ENCODE measurements at places on chromosomes 2 and 18.

- DNase-seq, result no peak
Observed at GRCh38 chr2:177393203-177393755, 706 bp downstream of the AGPS start.

- no peak for DNase-seq
Observed at GRCh38 chr18:54444319-54444914, 86.7 kb downstream of the C18orf54 start.

DNA sequence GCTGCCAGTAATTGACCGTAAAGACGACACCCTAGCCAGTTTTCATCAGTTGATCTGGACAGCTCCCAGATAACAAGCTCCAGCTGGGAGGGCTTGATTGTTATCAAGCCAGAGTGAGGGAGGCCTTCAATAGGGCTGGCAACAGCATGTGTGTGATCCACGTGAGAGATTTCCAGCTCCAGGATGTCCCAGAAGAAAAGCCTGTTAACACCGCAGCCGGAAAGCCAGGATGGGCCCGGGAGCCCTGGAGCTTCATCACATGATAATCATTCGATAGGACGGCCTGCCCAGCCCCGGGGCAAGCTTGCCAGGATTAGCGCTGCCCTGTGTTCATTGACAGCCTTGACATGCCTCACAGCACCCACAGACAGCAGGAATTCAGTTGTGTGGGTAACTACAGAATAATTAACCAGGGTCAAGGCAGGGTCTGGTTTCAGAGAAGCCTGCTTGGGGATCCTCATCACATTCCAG, 182.5 kb downstream of the C1D start:
- no peak for DNase-seq

- DNase-seq, result no peak
Observed at GRCh38 chr18:13259701-13260100, 41.1 kb downstream of the LDLRAD4 start.

- DNase-seq, result no peak
Observed at GRCh38 chr18:54749291-54749690, 79.0 kb upstream of the RAB27B start.

DNA sequence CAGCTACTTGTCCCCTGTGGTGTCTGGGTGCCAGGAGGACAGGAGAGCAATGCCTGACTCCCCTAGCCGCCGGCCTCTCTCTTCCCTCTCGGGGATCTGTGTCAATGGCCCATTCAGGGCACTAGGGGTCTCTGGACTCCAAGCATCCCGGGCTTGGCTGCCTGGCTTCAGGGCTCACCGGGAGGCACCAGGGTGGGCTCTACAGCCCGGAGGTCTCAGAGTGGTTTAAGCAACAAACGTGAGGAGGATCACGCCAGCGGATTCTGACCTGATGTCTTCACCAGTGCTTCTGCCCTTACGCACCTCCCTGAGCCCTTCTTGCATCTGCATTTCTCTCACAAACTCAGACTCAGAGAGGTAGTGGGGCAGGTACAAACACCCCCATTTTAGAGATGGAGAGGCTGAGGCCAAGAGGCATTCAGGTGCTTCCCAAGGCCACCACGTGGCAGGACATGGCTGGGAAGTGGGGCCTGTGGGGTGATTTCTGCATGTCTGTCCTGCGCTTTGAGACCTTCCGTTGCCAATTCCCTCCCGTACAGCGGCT, 243.0 kb downstream of the CELF4 start:
- DNase-seq, result no peak

DNA sequence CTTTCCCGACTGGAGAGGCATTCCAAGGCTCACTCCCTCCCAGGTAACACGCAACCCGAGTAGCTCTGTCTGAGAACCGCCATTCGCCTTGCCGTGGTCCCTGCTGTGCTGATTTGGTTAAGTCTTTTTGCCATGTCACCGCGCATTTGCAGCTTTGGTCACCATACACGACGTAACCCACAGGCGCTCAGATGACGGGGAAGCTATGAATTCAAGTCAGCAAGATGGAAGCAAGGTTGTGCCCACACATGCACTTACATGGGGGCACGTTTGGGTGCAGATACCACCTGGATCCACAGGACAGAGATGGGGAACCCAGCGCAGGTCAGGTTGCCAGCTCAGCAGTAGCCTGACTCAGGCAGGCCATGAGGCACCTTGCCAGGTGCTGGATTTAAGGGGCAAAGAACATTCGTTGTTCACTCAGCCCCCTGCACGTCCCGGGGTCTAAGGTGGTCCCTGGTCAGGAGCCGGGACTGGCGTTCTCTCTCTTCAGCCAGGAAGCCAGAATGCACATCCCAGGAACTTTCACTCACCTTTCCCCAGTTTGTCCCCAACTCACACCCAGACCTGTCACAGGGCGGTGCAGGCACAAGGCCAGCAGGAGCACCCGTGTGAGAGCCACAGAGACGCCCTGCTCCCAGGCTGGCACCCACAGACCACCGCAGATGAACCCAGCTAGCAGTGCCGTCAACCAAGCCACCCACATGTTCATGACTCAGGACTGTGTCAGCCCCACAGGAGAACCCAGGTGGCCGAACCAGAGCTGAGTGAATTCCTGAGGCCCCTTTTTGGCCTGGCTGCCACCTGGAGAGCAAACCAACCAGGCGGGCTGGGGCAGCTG, 19.9 kb downstream of the SNED1 start:
- no peak for DNase-seq

DNA sequence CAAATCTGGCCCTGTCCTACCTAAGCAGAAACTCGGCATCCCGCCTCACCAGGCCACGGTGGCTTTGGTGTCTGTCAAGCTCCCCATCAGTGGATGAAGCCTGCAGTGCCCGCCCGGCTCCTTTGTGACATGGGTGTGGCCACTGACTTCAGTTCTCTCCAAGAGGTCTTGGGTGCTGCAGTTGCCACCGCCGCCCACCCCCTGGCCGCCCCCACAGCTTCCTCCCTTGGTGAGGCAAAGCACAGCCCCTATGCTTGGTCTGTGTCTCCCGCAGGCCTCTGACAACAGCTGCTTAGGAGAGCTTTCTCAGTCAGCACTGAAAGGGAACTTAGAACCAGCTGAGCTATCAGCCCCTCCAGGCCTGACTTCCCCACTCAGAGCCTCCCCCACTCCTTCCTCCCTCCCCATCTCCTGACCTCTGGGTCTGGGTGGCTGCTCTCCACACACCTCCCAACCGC, 22.9 kb upstream of the GPR55 start:
- no peak for DNase-seq

- no peak for DNase-seq
Observed at GRCh38 chr2:236610991-236611821, 41.6 kb downstream of the ACKR3 start.

- no peak for DNase-seq
Observed at GRCh38 chr2:120783969-120784372, 48.3 kb downstream of the GLI2 start.

GRCh38 chr18:22639561-22639960, 221.8 kb upstream of the CTAGE1 start:
- no peak for DNase-seq

GRCh38 chr18:36862182-36862581, 33.3 kb downstream of the KIAA1328 start:
- no peak for DNase-seq

- no peak for DNase-seq
Observed at GRCh38 chr2:105329197-105329554, 359 bp downstream of the TGFBRAP1 start.

DNA sequence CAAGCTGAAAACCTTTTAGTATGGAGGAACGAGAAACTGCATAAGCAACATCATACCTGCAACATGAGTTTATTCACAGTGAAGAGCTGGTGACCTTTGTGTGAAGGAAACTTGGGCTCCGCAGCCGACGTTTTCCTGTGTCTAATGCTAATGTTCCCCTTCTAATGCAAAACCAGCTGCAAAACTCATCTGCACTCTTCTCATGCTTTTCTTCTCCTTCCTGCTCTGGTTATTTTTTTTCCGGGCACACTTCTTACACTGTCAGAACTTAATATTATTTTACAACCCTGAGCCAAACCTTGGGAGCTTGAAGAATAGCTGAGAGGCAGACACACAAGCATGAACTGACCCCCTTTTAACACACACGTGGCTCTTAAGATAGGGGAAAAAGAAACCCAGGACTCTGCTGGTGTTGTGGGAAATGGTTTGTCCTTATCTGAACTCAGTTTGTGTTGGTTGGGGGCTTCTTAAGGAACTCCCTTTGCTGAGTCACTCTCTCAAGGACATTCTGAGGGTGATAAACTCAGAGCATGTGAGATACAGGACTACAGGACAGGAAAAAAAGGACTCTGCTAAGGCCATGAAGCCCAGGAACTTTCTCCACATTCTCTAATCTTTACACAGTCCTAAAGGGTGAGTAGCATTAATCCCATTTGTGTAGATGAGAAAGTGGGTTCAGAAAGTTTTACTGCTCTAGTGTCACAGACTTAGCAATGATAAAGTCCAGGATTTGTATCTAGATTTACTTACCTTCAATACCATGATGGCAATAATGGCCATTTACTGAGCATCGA, 439.3 kb upstream of the TRIB2 start:
- DNase-seq, result no peak

- no peak for DNase-seq
Observed at GRCh38 chr2:188851826-188852225, 122.3 kb upstream of the COL3A1 start.

GRCh38 chr2:234189230-234189629, 138.7 kb downstream of the SPP2 start:
- DNase-seq, result no peak

DNA sequence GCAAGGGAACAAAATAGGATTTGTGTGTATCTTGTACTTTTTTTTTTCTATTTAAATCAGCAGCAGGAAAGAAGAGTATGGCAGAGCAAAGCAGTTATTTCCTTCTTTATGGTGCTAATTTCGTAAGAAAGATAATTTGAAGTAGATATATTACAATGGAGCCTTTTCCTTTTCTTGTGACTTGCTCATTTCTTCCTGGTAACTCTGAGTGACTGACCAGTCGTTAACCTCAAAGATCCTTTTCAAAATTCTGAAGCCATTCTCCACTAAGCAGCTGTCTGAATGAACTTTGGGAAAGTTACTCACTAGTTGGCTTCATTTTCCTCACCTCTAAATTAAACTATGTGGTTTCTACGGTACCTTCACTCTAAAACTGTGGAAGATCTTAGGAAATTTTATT, 24.6 kb downstream of the AFTPH start:
- no peak for DNase-seq

- DNase-seq, result no peak
Observed at GRCh38 chr2:121949271-121949670, 193.8 kb downstream of the TSN start.

GRCh38 chr2:64781711-64782390, 128.1 kb upstream of the SERTAD2 start:
- no peak for DNase-seq

DNA sequence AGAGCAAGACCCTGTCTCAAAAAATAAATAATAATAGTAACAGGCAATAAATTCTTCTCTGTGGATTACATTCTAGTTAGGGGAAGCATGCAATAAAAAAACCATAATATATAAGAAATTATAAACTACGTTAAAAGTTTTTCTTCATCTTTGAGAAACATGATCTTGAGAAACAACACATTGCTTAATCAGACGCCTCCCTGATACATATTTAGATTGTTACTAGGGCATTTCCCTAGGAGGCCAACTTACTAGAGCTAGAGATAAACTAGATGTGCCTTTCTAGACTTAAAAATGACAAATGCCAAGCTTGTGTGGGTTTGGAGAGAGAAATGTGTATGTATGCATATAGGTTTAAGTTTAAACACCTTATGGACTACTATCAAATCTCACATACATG, 76.3 kb upstream of the GALNT5 start:
- no peak for DNase-seq

GRCh38 chr2:239833269-239834109, 191.7 kb downstream of the NDUFA10 start:
- DNase-seq, result no peak

GRCh38 chr18:42268186-42268725, 313.2 kb downstream of the PIK3C3 start:
- no peak for DNase-seq

GRCh38 chr2:30040147-30040546, 106.7 kb upstream of the YPEL5 start:
- no peak for DNase-seq

GRCh38 chr2:186349508-186349907, 136.6 kb upstream of the ZC3H15 start:
- DNase-seq, result no peak

GRCh38 chr2:156647377-156648010, 211.3 kb downstream of the GPD2 start:
- no peak for DNase-seq

DNA sequence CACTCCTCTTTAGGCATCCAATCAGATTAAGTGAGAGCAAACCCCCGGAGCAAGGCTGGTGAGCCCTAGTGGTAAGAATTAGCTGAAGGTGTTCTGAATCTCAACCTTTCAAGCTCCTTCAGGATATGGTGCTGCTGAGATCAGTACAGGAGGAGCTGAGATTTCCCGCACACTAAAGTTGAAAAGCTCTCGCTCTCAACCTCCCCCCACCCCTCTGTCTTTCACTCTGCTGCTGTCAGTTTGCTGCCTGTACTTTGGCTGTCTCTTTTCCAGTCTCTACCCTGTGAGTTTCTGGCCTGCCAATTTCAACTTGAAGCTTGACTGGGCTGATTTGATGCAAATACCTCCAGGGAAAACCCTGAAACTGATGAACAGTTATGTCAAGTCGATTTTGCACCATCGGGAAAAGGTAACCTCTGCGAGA, 15.7 kb downstream of the ZEB2 start:
- DNase-seq, result no peak

GRCh38 chr2:15762449-15762848, 170.8 kb downstream of the DDX1 start:
- no peak for DNase-seq

All from SHP77 treated with DMSO at 0.1 percent for 48 hours (cell line).